ENCODE measurements at places on chromosomes 1 and 21.

DNA sequence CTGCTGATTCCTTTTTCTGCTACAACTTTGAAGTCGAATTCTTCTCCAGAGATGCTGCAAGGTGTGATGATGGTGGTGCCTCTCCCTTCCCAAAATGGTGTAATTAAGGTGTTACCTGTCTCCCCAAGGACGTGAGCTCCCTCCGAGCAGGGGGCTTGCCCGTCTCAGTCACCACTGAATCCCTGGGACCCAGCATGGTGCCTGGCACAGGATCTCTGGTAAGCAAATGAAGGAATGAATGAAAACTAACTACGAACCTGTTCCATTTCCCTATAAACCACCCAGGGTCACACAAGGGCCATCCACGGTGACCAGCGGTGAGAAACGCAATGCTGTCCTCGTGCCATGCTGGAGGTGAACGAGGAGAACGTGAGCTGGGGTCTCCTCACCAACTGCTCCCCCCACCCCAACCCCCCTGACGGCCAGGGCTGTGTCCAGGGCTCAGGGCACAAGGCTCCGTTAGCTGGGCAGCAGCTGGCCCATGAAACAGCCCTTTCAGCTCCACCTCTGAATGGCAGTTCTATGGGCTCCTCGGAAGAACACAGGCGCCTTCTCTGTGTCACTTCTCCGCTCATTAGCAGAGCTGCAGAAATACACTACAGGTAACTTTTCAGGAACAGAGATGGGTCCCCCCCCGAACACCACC, 2.2 kb upstream of the MATN1 start:
- DNase-seq: no peak

DNA sequence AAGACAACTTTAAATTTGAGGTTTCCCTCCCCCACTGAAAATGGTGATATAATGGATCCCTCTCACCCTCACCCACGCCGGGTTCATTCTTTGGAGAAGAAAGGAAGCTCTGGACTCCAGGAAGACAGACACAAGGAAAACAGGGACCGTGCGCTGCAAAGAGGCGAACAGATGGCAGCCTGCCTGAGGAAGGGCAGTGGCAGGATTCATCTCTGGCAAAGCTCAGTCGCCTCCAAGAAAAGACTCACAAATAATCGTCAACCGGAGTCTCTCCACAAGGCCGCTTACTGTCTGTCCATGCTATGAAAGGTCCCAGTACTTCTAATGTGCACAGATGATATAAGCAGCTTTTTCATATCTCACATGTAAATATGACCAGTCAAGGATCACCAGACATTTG, 110.3 kb downstream of the TIAM1 start:
- DNase-seq: no peak

DNA sequence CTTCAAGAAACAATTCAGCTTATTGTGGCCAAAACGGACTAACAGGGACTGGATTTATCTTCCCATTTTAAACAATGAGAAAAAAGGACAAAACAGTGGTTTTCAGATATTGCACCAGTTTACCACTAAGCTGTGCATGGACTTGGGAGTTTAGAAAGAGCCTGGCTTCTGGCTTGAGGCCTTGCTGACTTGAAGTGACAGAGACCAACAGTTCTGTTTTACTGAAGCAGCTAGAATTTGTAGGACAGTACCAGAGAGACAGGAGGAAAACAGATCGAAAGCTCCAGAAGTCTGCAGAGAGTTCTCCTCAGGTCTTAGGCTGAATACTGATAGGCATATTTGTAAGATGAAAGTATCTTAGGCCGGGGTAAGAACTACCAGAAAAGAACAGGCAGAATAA, 20.5 kb downstream of the FCRL4 start:
- no peak for DNase-seq

GRCh38 chr1:60251426-60251825, 177.9 kb upstream of the C1orf87 start:
- no peak for DNase-seq

- no peak for DNase-seq
Observed at GRCh38 chr1:17631410-17631809, 91.9 kb downstream of the ARHGEF10L start.

DNA sequence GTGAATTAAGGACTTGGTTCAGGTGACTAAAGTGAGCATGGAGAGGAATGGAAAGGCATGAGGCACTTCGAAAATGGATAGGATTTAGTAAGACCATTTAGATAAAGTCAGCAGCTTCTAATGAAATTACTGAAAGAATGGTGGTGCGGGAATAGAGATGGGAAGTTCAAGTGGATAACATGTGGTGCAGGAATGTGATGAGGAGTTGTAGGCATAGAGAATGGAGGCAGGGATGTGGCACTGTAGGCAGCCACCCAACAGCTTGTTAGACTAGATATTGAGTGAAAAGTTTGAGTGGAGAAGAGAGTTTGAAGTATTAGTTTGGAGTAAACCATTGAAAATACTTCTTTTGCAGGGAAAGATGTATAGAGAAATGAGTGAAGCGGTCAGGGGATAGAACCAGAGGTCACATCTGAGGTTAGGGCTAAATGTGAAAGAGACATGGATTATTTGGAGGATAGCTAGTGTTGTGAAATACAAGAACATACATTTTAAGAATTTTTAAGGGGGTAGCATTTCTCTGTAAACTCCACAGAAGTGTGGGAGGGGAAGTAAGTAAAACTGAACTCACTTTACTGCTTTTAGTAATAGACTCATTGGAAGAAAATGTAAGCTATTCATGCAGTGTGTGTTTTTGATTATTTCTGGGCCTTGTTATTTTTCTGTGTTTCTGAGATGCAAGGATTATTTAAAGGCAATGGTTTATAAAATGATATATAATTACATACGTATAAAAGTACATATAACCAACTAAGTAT, 46.2 kb downstream of the DYRK1A start:
- DNase-seq: no peak

DNA sequence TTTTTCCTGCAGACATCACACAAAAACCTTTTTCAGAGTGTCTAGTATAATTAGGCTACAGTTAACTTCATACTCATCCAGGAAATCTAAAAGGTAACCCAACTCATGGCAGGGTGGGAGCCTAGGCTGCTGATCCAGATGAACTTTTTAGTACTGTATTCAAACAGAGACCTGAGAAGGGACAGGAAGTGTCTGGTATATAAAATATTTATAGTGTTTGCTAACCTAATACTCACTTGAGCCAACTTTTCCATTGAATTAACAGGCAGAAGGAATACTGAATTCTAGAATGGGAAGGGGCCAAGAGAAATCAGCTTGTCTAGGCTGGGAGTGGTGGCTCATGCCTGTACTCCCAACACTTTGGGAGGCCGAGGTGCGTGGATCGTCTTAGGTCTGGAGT, 22.2 kb upstream of the NKAIN1 start:
- DNase-seq: no peak

DNA sequence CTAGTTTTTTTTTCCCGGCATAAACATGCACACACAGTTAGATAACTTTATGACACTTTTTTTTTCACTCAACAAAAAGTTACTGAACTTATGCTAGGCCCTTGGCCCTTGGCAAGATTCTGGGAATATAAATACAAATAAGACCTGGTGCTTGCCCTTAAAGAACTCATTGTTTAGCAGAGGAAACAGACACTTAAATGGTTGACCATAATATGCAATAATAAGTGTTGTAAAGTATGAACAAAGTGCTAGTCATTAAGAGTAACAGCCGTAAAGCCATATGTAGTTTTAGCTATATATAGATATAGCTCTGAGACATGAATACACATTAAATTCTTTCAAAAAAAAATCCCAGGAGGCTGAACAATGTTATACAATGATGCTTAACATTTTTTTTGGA, 198.3 kb downstream of the CYYR1 start:
- DNase-seq: peak; percentile 74

- no peak for DNase-seq
Observed at GRCh38 chr1:229758101-229759036, 132.3 kb downstream of the URB2 start.

DNA sequence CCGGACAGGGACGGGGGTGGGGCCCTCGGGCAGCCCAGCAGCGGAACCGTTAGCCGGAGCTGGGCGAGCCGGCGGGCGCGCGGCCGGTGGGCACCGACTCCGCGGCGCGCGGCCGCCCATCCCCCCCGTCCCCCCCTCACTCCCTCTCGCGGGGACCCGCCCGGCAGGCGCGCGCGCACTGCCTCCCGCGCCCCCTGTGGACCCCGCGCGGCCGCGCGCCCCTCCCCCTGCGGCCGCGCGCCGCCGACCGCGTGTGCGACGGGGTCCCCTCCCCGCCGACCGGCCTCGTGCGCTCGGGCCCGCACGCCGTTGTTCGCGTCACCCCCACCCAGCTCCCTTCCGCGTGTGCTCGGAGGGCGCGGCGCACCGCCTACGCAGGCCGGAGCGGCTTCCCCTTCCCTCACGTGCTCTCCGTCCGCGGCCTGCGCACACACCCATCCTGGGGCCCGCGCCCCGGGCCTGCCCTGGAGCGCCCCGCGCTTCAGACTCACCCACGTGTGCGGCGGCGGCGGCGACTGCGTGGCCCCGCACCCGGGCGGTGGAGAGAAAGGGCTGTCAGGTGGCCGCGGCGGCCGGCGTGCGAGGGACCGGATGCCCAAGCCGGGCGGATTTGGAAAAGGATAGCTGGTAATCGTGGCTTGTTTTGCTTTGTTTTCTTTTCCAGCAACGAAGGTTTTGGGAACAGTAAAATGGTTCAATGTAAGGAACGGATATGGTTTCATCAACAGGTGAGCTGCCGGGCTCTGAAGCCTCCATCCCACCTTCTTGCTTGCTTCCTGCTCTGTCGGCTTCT, 717 bp downstream of the YBX1 start:
- peak; percentile 81 for DNase-seq

DNA sequence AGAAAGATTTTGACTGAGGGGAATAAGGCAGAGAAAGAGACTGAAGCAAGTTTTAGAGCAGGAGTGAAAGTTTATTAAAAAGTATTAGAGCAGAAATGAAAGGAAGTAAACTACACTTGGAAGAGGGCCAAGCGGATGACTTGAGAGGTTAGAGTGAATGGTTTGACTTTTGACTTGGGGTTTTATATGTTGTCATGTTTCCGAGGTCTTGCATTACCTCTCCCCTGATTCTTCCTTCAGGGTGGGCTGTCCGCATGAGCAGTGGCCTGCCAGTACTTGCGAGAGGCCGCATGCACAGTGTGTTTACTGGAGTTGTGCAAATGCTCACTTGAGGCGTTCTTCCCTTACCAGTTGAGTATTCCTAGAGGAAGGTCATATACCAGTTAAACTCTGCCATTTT, 13.0 kb upstream of the DENND2D start:
- DNase-seq: no peak

GRCh38 chr1:197356723-197357533, 88.9 kb downstream of the CRB1 start:
- peak; percentile 73 for DNase-seq

DNA sequence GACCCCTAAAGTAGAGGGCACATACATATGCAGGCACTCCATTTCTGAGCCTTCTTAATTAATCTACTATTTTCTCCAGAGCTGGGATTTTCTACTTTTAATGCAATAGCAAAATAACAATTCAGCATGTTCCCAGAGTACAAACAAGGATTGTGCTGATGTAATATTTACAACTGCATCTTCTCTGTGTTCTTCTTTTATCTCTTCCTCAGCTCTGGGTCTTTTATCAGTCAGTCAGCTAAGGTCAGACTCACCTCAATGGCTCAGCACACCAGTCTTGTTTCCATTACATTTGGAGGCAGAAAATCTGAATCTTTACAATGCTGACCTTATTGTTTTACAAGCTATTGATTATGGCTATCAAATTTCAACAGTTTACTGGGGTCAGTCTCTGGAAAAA, 323.3 kb upstream of the NR5A2 start:
- no peak for DNase-seq

Data from brain (organoid and tissue), 16 donors.